Lower leg skin (tissue), 4 donors: ENCODE measurements at places on chromosomes 2 and 18. TPM values are rescaled to one million over a fixed set of nuclear protein-coding genes. Genes with fewer than 3 reads are reported as not detected.
A peak's percentile ranks its signal among the peaks of the same experiment; 100 is the strongest.

DNA sequence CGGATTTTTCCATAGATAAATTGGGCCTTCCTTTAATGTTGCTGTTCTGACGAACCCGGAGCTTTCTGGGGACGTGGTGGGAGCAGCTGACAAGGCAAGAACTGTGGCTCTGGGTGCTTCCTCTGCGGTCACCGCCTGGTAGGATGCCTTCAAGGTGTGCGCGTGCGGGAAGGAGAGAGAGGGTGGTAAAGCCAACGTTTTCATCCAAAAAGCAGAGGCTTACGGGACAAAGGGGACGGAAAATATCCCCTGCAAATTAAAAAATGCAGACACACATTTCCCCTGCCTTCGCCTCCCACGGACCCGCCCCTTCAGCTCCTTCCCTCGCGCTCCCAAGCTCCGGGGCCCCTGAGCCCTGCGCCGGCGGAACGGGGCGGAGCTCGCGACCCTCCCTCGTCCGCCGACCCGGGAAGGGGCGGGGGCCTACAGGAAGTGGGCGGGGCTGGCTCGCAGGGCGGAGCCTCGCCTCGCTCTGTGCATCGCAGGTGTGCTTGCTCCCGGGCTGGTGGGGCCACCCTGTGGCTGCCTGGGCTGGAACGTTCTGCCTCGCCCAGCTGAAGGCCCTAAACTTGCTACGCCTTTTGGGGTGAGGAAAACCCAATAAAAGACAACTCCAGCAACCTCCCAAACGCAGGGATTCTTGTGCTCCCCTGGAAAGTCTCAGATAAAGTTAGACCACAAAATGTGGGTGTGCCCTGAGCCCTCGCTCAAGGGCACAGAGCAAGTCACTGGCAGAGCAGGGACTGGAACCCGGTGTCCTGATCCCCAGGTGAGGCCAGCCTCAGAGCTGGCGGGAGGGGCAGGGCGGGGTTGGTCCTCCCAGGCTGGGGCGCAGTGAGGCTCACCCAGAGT lies 25.4 kb upstream of the SLC66A3 start:
- no peak for DNase-seq

- DNase-seq, result no peak
These were observed 2.0 kb upstream of the GNLY start for GRCh38 chr2:85692039-85692645.

DNA sequence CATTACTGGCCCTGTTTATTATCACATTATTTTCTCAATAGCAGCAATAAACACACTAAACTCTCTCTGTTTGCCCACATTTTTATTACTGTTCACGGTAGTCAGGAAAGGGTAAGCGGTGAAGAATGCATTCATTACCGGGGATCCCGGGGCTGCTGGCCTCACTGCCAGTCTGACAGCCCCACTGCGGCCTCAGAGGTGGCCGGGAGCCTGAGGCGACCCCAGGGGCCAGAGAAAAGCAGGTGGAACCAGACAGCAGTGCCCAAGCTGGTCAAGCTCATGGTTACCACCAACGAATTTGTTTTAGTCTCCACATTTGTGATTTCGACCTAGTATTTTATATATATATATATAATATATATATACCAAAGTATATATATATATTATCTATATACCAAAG lies 127.7 kb downstream of the LRATD1 start:
- no peak for DNase-seq

DNA sequence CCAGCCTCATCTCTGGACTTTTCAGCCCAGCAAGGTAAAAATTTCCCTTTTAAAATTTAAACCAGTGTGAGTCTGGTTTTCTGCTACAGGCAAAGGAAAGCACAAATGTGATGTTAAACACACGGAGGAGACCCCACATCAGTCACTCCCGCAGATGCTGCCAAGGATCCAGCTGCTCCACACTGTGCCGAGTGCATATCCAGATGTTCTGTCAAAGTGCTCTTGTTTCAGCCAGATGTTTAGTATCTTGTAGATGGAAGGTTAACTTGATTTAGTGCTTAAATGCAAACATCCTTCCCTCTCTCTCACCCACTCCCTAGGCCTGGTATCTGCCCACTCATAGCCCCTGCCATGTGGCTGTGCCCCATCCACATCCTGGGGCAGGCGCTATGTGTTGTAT lies 15.8 kb upstream of the ATOH8 start:
- no peak for DNase-seq

DNA sequence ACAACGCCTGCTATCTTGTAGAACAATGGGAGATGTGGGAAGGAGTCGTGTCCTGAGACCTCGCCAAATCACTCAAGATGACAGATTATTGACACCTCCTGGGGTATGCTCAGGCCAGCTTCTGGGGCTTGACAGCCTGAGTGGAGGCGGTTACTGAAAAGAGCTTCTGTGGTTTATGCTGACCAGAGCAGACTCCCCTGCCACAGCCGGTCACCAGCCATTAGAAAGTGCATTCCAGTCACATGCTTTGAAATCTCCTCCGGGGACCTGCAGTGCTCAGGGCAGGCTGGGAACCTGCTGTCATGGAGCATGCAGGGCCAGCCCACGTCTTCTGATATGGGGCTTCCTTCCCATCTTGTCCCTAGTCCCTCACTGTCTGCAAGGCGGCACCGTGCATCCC lies 215.9 kb downstream of the SEPTIN10 start:
- no peak for DNase-seq

- DNase-seq, result no peak
These were observed 35.5 kb upstream of the RMP24 start for GRCh38 chr18:35936951-35937350.

GRCh38 chr2:96549466-96549785 lies 12.9 kb downstream of the ARID5A start:
- DNase-seq, result no peak

DNA sequence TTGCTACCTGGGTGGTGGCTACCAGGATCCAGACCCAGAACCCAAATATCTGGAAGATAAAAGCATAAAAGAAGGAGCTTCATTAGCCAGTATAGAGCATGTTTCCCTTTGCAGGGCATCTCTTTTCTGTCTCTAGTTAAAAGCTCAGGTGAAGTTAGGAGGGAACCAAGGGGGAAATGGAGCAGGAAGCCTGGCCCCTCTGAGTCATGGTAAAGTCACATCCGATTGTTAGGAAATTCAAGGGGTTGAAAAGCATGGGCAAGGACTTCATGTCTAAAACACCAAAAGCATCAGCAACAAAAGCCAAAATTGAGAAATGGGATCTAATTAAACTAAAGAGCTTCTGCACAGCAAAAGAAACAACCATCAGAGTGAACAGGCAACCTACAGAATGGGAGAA lies 126.9 kb downstream of the RPIA start:
- no peak for DNase-seq

GRCh38 chr2:227376656-227377396 lies 2.3 kb downstream of the TM4SF20 start:
- no peak for DNase-seq

- DNase-seq, result peak; percentile 72
These were observed 129.1 kb upstream of the SMAD2 start for GRCh38 chr18:48059455-48060010.

GRCh38 chr18:61782545-61782944 lies 110.3 kb downstream of the RNF152 start:
- DNase-seq, result no peak

- no peak for DNase-seq
These were observed 242.5 kb downstream of the AFF3 start for GRCh38 chr2:99899882-99900281.

DNA sequence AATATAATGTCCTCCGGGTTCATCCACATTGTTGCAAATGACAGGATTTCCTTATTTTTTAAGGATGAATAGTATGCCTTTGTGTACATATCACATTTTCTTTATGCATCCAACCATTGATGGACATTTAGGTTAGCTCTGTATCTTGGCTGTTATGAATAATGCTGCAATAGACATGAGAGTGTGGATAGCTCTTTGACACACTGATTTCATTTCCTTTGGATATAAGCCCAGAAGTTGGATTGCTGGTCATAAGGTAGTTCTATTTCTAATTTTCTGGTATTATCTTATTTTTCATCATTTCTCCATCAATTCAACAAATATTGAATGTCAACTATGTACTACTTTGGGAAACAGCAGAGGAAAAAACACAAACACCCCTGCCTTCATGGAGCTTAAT lies 423.3 kb downstream of the MTX2 start:
- DNase-seq, result no peak

DNA sequence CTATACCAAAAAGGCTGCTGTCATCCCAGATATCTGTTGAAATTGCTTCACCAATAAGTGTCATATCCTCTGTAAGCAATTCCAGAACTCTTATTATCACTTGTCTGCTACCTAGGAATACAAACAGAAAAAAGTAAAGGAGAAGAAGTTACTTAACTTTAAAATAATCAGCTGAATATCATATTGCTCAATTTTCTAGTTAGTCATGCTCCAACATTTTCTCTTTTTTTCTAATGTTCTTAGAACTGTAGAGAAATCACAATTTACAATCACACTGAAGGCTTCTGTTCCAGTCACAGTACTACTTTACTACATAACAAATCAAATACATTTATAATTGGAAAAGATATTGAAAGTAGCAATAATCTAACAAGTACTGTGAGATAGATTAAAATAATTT lies 17.4 kb downstream of the RTTN start:
- no peak for DNase-seq

DNA sequence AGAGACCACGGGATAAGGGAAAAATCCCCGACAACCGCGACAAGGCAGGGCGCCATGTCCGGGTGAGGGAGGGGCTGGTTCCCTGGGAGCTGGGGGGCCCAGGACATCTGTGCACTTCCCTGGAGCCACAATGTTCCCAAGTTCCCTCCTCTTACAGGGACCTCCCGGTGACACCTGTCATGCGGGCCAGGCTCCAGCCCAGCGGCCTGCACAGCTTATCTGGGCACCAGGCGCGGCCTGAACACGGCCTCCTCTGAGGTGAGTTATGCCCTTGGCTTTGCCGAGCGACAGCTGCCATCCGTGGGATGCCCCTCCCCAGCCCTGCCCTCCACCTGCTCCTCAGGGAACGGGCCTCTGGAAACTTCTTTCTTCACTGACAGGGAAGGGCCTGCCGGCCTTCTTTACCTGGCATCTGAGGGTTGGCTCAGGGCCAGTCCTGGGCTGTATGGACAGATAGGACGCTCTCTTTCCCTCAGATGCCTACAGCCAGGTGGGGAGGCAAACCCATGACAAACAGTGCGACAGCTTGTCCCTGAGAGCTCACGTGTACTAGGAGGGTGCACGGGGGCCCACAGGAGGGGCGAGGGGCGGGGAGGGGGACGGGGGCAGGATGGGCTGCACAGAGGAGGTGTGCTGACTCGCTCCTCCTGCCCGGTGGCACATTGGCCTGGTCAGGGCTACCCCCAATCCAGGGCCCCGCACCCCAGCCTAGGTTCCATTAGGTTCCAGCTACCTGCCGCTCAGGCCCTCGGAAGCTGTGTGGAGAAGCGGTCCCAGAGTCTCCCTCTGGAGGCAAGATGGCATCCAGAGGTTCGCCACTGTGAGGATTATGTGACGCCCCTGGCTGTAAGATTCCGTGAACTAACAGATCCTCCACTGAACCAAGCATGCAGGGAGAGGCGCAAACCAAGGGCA lies 34.9 kb upstream of the HPCAL1 start:
- peak; percentile 80 for DNase-seq

DNA sequence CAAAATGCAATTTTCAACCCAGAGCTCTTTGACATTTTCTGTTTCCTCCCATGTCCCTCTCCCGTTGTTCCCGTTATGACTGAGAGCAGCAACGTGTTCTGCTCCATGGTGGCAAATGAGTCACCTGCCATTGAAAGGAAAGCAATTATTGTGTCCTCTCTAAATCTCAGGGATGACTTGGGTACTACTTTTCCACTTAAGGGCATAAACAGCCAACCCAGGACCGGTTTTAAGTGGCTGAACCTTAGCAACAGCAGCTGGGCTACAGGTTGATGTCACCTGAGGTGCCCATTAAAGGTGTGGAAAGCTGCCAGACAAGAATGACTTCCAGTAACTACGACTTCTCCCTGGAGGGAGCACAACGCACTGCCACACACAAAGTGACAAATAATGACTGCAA lies 236.8 kb downstream of the NCKAP5 start:
- DNase-seq, result no peak

DNA sequence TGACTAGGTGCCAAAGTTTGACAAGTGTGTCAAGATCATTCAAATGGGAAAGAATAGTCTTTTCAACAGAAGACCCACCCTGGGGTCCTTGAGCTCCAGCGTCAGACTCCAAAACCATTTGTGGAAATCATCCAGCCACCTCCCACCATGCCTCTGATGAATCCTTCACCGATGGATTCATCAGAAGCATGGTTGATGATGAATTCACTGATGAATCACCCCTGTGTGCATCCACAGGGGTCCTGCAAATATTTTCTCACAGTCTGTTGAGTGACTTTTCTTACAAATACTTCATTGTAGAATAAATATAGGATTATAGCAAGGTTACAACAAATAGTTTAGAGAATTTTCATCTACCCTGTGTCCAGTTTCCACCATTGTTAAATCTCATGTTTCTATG lies 4.3 kb downstream of the UGT1A9 start:
- no peak for DNase-seq

- DNase-seq, result no peak
These were observed 84.2 kb upstream of the DNER start for GRCh38 chr2:229798446-229799155.

- DNase-seq, result no peak
These were observed 71.7 kb upstream of the WIPF1 start for GRCh38 chr2:174669336-174669735.

- DNase-seq, result peak; percentile 38
These were observed 48.5 kb downstream of the SMAD7 start for GRCh38 chr18:48902023-48902855.

- no peak for DNase-seq
These were observed 758.0 kb upstream of the NRXN1 start for GRCh38 chr2:51789918-51790317.

DNA sequence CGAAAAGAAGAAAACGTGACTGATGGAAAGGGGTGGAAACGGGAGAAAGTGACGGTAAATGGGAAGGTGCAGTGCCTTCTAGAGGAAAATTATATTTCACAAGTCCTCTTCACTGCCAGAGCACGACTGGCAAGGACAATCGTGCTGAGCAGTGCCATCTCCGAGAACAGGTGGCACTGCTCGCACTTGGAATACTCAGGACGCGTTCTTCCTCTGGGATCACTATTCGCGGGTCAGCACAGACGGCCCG lies 364 bp downstream of the STAT1 start:
- DNase-seq, result no peak

- no peak for DNase-seq
These were observed 209.8 kb downstream of the PHLPP1 start for GRCh38 chr18:62925031-62925688.

GRCh38 chr2:3594493-3595281 lies at the start of gene COLEC11:
COLEC11 (plus strand) TSS chr2:3595112; CDS start chr2:3604341, 9,229 bp downstream.
- peak; percentile 84 for DNase-seq

The SF3B6 gene
- total RNA-seq, result 87.0 TPM

The GCKR gene
- total RNA-seq, result not detected

The COL4A4 gene
- total RNA-seq, result 0.04 TPM

The CCDC68 gene
- total RNA-seq, result 1.1 TPM

The TBR1 gene
- total RNA-seq, result 0.06 TPM

The TAF1B gene
- 15.2 TPM for total RNA-seq

The DNER gene
- total RNA-seq, result 2.8 TPM

The RAB17 gene
- 2.0 TPM for total RNA-seq

The REG3A gene
- total RNA-seq, result not detected

The CFAP65 gene
- not detected for total RNA-seq

The APCDD1 gene
- total RNA-seq, result 169 TPM

The SNORC gene
- 27.2 TPM for total RNA-seq
